Suppressor macrophage treated with lipopolysaccharide for 1 hour (primary cell): ENCODE measurements at places on chromosomes 5 and 9.

GRCh38 chr9:134619448-134619982, 22.1 kb upstream of the COL5A1 start:
- no peak for DNase-seq

DNA sequence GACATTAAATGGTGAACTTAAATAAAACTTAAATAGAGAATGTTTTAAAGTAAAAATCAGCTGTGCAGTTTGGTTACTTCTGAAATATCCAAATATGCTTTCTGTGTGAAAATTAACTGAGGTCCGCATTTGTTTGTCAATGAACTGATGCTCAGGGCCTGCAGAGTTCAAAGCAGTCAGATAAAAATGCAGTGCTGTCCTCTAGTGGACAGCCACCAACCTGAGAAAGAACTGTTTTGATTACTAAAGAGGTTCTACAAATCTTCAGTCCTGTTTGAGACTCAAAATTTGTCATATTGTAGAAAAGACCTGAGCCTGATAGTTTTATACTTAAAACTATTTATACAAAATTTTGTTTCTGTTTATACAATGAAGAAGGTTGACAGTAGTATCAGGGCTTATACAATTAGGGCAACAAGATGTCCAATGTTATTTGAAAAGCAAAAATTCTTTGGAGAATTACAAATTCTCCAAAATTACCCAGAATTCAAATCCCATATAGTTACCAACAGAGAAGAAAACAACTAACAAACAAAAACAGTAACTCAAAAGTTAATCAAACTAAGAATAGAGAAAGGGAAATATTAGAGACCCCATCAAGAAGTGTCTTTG, 232.3 kb upstream of the TBCA start:
- peak; percentile 55 for DNase-seq

GRCh38 chr9:83996126-83996525, 15.5 kb downstream of the RMI1 start:
- DNase-seq, result no peak

DNA sequence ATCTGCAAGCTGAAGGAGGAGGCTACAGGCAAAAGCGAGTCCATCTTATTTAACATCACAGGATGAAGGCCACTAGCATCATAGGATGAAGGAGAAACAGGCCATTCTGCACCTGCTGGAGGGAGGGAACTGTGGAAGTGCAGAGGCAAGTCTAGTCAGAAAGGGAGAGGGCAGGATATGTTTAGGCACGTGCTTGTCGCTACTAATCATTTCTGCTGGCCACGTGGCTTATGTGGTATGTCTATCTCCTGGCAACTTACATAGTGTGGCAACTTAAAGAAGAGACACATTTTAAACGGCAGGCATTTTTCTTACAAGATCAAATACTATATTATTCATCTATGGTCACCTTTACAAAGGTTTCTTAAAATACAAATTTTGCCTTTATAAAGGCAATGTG, 74.0 kb downstream of the GNAQ start:
- no peak for DNase-seq

- no peak for DNase-seq
Observed at GRCh38 chr5:124444147-124444775, 302.2 kb downstream of the ZNF608 start.

DNA sequence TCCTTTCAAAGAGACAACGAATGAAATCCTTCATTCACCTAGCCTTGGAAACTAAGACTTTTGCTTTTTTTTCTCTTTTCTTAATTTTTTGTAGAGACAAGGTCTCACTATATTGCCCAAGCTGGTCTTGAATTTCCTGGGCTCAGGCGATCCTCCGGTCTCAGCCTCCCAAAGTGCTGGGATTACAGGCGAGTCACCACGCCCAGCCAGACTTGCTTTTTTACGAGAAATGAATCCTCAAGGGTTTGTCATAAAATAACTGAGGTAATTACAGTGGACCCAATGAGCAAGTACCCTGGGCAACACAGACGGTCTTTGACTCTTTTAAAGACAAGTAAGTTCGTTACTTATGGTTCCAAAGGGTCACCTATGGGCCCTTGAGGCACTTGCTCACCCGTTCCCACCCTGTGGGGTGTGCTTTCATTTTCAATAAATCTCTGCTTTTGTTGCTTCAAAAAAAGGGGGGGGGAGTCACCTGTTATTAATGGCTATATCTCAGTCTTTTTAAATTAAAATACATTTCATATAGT, 70.4 kb downstream of the TRPM6 start:
- no peak for DNase-seq

DNA sequence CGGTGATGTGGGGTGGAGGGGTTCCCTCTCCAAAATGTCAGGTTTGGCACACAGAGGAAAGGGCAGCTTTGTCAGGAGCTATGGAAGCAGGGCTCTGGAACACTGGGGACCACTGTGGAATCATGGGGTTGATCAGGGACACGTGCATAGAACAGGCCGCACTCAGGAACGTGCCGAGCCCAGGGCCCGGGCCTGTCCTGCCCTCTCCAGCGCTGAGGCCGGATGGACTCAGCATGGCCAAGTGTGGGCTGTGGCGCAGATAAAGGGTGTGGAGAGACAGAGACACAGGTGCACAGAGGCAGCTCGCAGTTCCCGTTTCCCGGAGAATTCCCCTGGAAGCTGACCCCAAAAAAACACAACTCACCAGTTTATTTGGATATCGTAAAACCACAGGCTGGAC, 37.8 kb upstream of the SLC6A3 start:
- DNase-seq, result no peak

GRCh38 chr5:62608529-62609511, 30.2 kb downstream of the LRRC70 start:
- no peak for DNase-seq

GRCh38 chr9:79976257-79977073, 404.7 kb downstream of the TLE4 start:
- no peak for DNase-seq

DNA sequence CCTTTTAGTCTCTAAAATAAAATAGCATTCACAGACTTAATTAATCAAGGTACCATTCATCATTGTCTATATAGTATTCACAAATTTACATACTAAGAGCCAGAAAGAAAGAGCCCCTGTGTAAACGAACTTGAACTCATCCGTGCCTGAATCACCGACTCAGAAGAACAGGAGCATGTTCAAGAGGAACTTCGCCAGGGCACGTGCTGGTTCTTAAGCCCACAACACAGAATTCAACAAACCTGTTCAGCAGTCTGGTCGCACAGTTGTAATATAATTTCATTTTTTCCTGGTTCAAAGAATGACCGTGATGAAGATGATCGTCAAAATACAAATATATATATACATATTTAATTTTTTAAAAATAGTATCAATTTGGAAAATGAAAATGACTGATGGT, 141.9 kb downstream of the CETN3 start:
- DNase-seq, result no peak

- no peak for DNase-seq
Observed at GRCh38 chr5:144390133-144390532, 219.5 kb downstream of the KCTD16 start.

GRCh38 chr5:154999865-155000264, 13.7 kb upstream of the KIF4B start:
- no peak for DNase-seq

DNA sequence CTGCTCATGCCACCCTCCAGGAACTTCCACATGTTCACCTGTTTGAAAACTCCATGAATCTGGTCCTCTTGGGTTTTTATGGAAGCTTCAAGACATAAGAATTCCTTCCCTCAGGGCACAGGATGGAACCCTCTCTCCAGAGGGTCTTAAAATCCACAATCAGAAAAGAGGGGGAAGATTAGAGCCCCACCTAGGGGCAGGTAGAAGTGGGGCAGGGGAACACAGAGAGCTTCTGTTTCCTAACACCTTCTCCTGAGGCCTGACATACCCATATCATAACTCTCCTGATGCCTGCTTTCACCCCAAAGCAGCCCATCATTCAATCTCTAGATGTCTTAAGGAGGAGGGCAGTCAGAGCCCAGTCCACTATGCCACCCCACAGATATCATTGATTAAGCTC, 1087.7 kb upstream of the ARRDC3 start:
- DNase-seq, result no peak

GRCh38 chr5:169767938-169768337, 130.9 kb downstream of the DOCK2 start:
- no peak for DNase-seq
